MM.1S (cell line): ENCODE measurements at places on chromosomes 11 and 22.

DNA sequence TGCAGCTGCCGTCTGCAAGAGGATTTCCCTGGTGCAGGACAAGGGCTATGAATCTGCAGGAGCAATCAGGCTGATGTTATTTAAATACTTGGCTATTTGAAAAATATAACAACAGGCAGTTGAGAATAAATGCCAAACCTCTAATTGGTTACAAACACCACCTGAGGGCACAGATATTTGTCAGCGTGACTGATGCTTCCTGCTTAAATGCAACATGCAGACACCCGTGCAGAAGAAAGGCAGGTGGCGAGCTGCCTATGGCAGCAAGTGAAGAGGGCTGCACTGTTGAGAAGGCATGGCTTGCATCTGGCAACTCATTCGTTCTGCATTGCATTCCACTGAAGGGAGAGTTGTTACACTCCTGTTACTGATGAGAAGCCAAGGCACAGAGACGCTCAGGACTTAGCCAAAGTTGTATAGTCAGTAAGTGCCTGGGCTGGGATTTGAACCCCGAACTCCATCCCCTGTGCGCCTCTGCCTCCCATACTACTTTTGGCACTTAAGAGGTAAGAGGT, 350.6 kb downstream of the TENM4 start:
- H3K4me1 ChIP-seq: no peaks in the 10 kb centered on the region
- no peak overlapping the region for H3K4me3 ChIP-seq

DNA sequence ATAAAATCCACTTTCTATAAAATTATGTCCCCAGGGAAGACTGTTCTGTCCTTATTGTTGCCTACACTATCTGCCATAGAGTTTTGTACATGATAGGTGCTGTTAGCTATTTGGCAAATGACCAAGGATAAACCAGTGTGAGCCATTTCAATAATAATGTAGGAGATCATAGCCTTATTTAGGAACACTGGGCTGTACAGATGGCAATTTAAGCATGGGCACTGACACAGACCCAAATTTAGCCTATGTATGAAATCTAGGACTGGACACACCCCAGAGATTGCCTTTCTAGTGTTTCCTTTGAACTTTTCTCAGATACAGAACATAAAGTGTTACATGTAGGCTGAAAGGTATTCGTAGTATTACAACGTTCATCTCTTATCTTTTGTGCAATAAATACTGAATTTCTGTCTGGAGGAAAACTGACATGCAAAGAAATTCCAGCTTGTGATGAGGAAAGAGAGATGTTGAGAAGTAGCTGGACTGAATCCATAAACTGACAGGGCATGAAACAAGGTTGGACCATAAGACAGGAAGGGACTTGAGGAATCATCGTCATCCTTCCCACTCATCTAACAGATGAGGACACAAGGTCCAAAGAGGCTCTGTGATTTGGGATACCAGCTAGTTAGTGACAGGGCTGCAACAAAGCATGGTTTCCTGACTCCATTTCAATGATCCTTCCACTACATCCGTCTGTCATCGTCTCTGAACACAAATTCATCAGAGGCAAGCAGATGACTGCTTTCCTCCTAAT, 60.3 kb downstream of the TMPRSS5 start:
- no peak overlapping the region for H3K4me3 ChIP-seq
- H3K4me1 ChIP-seq: no peaks in the 10 kb centered on the region
- H3K27me3 ChIP-seq: no peaks in the 10 kb centered on the region

- DNase-seq: no peak
- H3K4me3 ChIP-seq: no peak overlapping the region
- H3K27me3 ChIP-seq: no peaks in the 10 kb centered on the region
- H3K4me1 ChIP-seq: no peaks in the 10 kb centered on the region
- H3K36me3 ChIP-seq: no peaks in the 10 kb centered on the region
Observed at GRCh38 chr11:84969103-84969502, 658.0 kb downstream of the DLG2 start.

DNA sequence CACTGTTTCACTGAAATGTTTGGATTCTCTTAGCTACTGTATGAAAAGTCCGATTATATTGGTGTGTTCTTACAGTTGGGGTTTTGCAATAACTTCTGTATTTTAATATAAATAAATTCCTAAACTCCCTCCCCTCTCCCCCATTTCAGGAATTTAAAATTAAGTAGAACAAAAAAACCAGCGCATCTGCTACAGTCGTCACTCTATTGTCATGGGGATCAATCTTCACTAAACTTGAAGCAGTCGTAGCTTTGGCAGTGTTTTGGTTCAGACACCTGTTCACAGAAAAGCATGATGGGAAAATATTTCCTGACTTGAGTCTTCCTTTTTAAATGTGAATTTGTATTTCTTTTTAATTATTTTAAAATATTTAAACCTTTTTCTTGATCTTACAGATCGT, 9.4 kb downstream of the PIWIL3 start:
- peaks cover 5% of the 10 kb centered on the region; the same call in 1 of the 2 replicates for H3K27me3 ChIP-seq
- DNase-seq: no peak
- H3K27ac ChIP-seq: no peak overlapping the region
- no peak overlapping the region for H3K4me3 ChIP-seq

DNA sequence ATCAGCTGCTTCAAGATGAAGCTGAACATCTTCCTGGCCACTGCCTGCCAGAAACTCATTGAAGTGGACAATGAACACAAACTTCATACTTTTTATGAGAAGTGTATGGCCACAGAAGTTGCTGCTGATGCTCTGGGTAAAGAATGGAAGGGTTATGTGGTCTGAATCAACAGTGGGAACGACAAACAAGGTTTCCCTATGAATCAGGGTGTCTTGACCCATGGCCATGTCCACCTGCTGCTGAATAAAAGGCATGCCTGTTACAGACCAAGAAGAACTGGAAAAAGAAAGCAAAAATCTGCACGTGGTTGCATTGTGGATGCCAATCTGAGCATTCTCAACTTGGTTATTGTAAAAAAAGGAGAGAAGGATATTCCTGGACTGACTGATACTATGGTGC, 22.2 kb upstream of the BIRC3 start:
- no peak overlapping the region for H3K27ac ChIP-seq
- H3K4me3 ChIP-seq: no peak overlapping the region
- DNase-seq: no peak
- no peaks in the 10 kb centered on the region for H3K36me3 ChIP-seq
- no peaks in the 10 kb centered on the region for H3K27me3 ChIP-seq

DNA sequence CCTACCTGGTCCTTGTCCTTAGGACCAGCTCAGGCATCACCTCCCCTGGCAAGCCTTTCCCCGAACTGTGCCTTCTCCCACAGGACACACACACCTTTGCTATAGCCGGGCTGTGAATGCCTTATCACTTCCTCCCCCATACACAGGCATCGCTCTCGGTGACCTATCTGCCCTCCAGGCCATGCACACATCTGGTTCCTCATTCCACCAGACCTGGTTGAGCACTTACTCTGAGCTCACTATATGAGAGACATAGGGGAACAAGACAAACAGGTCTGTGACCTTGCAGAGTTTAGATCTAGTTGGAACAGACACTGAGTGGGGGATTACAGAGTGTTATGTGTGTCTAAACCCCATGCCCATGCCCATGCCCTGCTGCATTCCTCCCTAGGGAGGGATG, 3.1 kb upstream of the BCR start:
- H3K4me3 ChIP-seq: no peak overlapping the region
- no peaks in the 10 kb centered on the region for H3K27me3 ChIP-seq
- no peaks in the 10 kb centered on the region for H3K36me3 ChIP-seq
- peak; percentile 83 for DNase-seq
- peak overlapping the region; percentile 92 for H3K27ac ChIP-seq
- H3K4me1 ChIP-seq: peaks cover 48% of the 10 kb centered on the region

DNA sequence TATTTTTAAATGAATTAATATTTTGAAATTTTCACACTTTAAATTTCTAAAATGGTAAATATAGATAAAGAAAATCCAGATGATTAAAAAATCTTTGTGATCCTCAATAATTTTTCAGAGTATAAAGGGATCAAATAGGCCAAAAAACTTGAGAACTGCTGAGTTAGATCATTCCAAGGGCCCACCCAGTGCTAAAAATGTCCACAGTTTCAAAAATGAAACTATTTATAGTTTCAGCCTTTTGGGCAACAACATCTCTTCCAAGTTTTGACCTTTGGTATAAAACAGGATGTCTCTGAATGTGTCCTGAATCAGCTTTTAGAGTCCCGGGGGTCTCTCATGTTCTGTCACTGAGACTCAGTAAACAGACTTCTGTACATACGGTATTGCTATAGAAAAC, 20.9 kb upstream of the BAIAP2L2 start:
- no peaks in the 10 kb centered on the region for H3K36me3 ChIP-seq
- no peak for DNase-seq
- H3K4me3 ChIP-seq: no peak overlapping the region
- H3K4me1 ChIP-seq: no peaks in the 10 kb centered on the region
- no peaks in the 10 kb centered on the region for H3K27me3 ChIP-seq
